RKO (cell line): ENCODE measurements at places on chromosomes 3 and 15.

DNA sequence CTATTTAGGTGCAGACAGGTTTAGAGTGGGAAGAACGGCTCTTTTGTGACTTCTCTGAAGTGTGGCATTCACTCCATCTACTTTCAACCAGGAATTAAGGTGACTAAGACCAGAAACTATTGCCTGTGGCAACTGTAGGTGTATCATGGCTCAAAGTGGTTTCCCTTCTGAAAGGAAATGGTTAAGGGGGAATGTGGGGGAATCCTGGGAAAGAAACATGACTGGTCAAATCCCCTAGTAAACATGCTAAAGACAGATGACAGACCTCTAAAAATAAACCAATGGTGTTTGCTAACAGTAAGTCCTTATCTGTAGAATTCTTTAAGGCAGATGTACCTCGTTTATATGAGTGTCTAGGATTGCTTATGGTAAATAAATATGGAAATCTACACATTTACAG lies 56.9 kb downstream of the MEGF11 start:
- no peak for DNase-seq

- peak; percentile 72 for DNase-seq
These were observed 378.2 kb upstream of the AZI2 start for GRCh38 chr3:28726840-28727239.

DNA sequence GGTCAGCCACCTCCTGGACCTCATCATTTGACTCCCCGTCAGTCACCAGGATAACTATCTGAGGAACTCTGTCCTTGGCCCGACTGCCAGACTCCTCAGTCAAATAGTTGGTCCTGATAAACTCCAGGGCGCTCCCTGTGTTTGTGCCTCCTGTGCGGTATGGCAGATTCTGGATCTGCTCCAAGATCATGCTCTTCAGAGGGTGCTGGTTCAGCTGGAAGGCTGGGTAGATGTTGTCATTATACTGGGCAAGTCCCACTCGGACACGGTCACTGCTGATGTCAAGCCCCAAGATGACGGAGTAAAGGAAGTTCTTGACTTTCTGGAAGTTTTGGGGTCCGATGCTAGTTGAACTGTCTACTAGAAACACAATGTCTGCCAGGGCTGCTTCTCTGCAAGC lies 31.1 kb upstream of the CAPN7 start:
- no peak for DNase-seq

DNA sequence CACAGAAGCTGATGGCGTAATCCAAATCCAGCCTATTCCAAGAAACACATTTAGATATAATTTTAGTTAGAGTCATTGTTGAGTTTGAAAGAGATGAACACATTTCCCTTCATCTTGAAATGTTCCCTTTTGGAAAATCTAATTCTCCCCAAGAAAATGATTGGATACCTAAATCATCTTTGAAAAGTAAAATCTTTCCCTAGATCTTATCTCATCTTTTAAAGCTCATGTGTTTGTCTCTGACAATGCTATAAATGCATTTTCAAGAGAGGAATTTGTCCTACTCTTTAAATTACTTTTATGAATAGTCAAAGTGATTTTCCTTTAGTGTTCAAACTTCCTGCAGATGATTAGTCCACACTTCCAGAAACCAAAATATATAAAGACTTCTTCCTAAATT lies 82.6 kb upstream of the CNTN6 start:
- DNase-seq: no peak

GRCh38 chr3:11228041-11228440 lies 44.2 kb upstream of the ATG7 start:
- no peak for DNase-seq

DNA sequence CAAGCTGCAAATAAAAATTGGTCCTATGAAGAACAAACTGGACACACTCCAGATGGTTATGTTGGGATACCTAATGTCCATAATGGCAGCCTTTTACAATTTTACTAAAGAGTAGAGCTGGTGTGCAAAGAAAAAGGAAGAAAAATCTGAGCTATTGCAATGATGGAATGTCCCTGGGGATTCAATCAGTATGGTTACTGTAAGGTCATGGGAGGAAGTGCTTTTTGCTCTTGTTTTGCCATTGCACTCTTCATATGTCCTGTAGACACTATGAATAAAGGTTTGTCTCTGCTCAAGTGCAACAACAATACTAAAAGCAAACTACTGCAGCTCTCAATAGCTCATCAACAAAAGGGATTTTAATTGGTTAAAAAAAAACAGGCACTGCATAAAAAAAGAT lies 5.4 kb downstream of the PFN2 start:
- DNase-seq: no peak

- peak; percentile 70 for DNase-seq
These were observed 78.3 kb upstream of the PPP2R3A start for GRCh38 chr3:135887220-135887619.

DNA sequence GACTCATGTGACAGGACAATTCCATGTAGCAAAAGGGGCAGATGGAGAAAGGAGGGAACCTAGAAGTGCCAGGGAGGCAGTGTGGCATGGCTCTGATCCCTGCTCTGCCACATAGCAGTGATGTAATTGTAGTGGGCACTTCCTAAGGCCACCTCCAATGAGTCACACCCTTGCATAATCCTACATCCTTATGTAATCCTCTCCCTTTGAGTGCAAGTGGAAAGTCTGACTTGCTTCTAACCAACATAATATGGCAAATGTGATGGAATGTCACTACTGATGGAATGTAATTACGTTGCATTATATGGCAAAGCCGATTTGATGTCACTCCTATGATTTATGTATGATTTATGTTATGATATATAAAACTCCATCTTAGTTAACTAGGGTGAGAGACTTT lies 72.9 kb upstream of the ATP2C1 start:
- peak; percentile 90 for DNase-seq

- no peak for DNase-seq
These were observed 27.7 kb upstream of the CLDN16 start for GRCh38 chr3:190360228-190360627.

DNA sequence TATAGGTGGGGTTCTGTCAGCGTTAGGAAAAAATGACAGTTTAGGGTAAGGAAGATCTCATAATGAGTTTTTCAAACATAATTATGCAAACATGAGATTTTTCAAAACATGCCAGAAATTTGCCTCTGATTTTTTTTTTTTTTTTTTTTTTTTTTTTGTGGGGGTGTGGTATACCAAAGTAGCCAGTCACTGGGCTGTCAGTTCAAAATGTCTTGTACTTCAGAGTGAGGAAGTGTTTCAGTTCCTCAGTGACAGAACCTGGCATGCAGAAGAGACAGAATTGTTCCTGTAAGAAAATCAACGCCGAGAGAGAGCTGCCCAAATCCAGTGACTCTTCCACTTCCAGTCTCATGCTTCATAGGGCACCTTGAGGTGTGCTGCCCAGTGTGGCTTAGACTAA lies 9.7 kb downstream of the NCBP2 start:
- DNase-seq: no peak

- no peak for DNase-seq
These were observed 3.9 kb downstream of the THBS1 start for GRCh38 chr15:39584662-39585388.

GRCh38 chr15:62782071-62782841 lies 260.3 kb upstream of the TPM1 start:
- peak; percentile 26 for DNase-seq

DNA sequence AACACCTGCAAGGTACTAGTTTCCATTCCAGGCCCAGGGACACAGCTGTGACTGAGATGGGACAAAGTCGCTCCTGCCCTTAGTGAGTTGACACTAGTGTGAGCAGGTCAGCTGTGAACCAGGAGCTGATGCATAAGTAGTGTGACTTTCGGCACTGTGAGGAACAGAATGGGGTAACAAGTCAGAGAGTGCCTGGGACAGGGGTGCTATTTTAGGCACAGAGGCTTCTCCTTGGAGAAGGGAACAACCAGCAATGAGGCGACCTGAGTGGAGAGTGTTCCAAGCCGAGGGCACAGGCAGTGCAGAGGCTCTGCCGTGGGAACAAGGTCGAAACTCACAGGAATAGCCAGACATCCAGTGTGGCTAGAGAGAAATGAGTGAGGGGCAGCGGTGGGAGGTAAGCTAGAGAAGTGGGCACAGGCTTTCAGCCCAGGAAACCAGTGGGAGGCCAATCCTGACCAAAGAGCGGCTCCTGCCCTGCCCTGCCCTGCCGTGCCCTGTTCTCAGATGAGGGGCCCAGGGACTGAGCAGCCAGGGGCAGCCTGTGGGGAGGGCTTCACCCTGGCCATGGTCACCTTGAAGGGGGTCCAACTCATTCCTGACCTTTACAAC lies 14.2 kb downstream of the DNAH1 start:
- no peak for DNase-seq

- no peak for DNase-seq
These were observed 159.2 kb downstream of the TPRG1 start for GRCh38 chr3:189331002-189331418.

GRCh38 chr3:192958219-192958872 lies 40.7 kb upstream of the MB21D2 start:
- no peak for DNase-seq

GRCh38 chr15:75606026-75606425 lies 19.5 kb downstream of the SNUPN start:
- DNase-seq: no peak

DNA sequence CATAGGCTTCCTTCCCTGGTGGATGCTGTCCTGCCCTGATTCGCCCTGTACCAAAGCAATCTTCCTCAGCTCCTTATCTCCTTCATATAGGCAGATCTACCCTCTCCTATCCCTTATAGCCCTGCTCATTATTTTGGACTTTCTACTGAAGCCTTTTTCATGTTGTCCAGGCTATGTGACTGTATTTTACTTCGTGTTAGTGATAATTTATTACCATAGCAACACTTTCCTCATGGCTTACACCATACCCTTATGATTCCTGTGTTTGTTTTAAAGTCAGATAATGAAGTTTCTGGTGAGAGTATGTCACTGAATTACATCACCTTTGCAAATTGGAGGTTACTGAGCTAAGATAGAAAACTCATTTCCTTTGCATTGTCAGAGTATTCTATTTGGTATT lies 352.6 kb downstream of the NLGN1 start:
- peak; percentile 19 for DNase-seq

- DNase-seq: no peak
These were observed 135.8 kb downstream of the NSMCE3 start for GRCh38 chr15:29133791-29134190.

DNA sequence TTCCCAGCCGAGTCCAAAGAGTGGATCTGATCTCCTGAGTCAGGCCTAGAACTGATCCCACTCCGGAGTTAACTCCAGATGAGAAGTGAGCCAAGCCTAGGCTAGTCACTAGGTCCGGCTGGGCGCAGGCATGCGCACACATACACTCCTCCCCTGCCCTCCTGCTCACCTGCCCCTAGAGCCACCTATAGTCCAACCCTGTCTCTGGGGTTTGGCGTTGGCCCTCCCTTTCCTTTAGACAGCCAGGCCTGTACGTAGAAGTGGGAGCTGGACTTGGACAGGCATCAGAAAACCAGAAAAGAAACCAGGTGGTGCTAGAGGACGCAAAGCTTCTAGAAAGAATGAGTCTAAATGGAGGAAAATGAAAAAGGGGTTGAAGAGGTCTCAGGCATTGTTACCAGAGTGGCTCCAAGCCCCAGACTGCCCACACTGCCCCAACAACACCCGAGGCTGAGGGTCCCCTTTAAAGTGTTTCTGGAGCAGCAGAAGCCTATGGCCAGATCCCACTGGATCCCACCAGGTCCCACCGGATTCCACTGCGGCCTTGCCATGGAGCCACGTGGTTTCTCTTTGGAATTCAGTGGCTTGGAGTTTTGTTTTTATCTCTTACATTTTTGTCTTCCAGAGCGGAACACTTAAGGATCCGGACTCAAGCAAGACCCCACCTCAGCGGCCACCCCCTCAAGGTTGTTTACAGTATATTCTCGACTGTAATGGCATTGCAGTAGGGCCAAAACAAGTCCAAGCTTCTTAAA lies 24.2 kb upstream of the TIMP4 start:
- no peak for DNase-seq

DNA sequence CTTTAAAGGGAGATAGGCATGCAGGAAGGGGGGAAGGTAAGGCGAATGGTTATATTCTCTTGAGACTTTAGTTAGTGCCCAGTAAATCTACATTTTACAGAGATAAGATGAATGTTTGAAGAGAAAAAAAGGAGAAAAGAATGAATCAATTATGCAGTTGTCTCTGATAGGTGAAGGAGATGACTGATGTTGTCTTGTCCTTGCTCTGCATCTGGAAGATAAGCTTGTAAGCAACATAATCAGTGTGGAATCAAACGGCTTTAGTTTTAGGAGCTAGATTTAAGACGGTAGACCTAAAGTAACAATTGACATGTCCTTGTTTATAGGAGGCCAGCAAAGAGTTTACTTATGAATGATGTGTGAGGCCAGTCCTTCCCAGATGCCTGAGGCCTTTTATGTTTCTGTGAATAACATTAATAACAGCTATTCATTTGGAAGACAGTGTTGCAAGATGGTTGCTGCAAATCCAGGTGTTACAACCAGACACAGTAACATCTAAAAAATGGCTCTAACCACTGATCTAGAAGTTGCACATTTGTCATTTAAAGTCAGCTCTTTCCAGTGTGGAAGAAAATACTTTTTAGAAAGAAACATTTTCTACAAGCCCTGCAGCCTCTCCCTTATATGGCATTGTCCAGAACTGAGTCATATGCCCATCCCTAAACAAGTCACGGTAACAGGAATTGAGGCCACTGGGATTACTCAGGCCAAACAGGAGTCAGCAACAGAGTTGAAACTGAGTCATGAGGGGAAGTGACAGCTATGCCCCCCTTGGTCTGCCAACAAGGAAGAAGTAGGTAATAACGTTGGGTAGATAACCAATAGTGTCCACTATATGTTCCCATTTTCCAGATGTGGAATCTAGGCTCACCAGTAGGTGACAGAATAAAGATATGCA lies 77.5 kb upstream of the FBN1 start:
- peak; percentile 89 for DNase-seq

DNA sequence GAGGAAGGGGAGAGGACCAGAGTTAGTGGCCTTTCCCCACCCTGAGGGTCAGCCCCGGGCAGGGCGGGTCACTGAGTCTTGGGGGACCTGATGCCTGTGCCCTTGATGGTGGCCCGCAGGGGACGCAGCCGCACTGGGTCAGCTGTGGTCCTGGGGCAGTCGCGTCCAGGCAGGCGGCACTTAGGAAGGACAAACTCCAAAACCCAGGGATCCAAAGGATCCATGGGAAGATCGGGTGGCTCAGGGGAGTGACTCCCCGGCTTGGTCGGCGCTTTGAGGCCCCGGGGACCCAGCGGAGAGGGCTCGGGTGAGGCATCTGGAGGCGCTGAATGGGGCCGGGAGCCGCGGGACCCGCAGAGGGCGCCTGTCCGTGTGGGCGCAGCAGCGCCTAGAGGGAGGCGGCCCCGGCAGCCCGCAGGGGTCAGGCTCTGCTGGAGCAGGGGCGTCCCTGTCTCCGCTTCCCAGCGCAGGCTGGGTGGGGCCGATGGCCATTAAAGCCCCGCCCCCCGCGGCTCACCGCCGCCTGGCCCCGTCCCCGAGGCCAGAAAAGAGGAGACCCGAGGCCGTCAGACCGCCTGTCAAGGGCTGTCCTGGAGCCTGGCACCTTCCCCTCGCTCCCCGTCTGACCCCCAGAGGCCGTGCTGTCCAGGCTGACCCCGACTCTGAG lies 17.5 kb downstream of the CIDEC start:
- no peak for DNase-seq

- DNase-seq: no peak
These were observed 485.4 kb downstream of the CNTN6 start for GRCh38 chr3:1578124-1578806.
